A549 (cell line): ENCODE measurements at places on chromosomes 2 and 18. TPM values are rescaled to one million over a fixed set of nuclear protein-coding genes. Genes with fewer than 3 reads are reported as not detected.
A peak's percentile ranks its signal among the peaks of the same experiment; 100 is the strongest.

DNA sequence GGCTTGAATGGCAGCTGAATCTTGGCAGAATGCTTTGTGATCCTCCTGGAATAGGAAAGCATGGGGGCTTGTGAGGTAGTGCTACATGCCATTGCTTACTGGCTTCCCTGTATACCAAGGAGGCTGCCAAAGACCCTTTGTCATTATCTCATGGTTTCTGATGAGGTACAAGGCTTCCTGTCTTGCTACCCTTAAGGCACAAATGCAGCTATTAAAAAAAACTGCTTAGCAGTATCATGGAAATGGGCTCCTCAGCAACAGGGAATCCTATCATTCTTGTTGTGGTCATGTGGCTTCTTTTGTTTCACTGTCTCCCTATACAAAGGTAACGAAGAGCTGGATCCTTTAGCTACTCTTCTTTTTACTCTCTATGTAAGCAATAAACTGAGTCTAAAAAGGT lies 6.6 kb upstream of the KANSL1L start:
- no peak for DNase-seq

DNA sequence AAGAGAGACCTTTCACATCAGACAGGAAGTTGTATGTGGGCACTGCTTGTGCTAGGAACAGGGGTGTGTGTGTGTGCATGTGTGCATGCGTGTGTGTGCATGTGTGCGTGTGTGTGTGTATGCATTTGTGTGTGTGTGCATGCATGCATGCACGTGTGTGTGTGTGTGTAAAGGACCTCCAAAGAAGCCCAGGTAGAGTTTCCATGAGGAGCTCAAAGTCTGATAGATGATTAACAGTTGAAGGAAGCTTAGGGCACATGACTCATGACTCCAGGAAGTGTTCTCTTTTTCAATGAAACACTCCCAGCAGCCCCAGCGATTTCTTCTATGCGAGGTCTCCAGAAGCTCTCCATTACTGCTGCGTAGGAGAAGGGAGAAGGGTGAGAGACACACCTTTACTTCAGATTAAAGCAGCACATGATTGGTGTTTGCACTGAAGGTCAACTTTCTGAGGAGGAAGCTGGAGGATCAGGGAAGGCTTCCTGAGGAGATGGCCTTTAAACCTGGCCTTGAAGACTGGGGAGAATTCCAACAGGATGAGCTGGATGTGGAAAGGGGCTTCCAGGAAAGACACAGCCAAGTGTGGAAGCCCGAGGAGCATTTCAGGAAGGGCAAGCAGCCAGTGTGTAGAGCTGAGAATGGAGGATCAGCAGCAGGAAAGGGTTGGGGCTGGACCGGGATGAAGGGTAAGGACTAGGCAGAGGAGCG lies 77.7 kb downstream of the SMAD4 start:
- DNase-seq: peak; percentile 15

- no peak for DNase-seq
Observed at GRCh38 chr2:181678861-181679543, 1.3 kb downstream of the NEUROD1 start.

DNA sequence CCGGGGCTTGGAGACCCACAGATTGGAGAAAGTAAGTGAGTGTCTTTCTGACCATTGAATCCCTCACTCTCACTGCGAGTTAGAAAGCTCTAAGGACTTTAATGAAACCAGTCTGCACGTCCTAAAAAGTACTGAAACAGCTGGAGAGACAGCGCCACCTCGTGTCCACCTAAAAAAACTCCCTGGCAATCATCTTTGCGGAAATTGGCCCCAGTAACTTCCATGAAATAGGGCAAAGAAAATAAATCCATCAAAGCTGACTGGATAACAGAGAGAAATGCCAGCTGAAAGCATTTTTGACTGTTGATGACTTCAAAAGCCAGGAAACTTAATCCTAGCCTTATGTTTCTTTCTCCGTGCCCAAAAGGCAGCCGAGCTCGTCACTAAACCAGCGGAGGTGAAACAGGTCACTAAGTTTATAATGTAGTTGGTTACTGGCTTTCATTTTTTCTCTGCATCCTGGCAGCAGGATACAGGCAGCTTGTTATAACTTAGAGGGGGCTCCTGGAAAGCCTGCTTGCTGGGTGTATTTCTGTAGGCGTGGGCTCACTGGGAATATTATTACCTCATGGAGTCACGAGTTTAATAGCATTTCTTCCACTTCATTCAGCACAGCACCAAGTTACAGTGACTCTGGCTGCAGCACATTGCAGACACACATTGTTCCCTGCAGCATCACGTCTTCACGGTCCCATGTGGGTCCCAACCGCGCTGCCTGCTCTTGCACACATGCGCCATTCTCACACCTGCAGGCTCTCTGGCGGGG lies 266.5 kb downstream of the HRH4 start:
- DNase-seq: peak; percentile 4

DNA sequence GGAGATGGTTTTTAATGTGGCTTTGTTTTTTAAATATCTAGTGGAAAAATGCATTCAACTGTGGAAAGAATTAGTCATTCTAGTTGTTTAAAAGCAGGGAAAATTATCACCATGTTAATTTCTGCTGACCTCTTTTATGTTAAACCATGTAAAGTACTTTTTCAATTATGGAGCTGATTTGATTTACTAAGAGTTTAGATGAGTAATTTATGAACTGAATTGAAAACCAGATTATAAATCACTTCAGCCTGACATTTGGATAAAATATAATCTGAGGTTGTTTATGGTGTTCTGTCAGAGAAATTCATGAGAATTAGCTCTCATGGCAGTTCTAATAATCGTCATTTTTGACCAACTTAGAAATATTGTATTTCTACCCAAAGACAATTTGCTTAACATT lies 11.6 kb downstream of the ITGA4 start:
- no peak for DNase-seq

DNA sequence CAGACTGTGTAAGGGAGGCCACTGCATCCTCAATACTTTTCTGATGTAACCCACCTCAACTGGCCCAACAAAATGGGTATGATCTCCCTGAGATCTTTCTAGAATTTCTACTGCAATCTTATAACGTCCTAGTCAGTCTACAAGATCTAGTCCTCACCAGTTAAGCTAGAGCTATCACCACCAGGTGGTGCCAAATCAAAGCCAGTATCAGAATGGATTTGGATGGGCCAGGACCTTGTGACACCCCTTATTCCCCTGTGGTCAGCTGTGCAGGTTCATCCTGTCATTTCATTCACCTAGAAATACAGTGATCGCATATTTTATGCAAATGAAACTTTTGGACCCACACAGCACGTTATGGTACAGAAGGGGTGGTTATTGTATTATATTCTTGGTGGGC lies 90.3 kb downstream of the OLA1 start:
- DNase-seq: peak; percentile 75

GRCh38 chr2:98540536-98540935 lies 67.8 kb downstream of the COA5 start:
- DNase-seq: no peak

UPP2 gene
- not detected in 3 replicates for polyA plus RNA-seq

LYG1 gene
- polyA plus RNA-seq: 2.4 to 3.2 TPM (median 2.9 TPM) in 3 replicates

ARHGAP25 gene
- 0.50 to 0.65 TPM (median 0.52 TPM) in 3 replicates for polyA plus RNA-seq

SERPINB2 gene
- not detected in 3 replicates for polyA plus RNA-seq

LYG2 gene
- polyA plus RNA-seq: not detected in 3 replicates

FANCL gene
- polyA plus RNA-seq: 33.8 to 34.4 TPM (median 34.1 TPM) in 3 replicates

CPO gene
- 0.13 to 0.18 TPM (median 0.14 TPM) in 3 replicates for polyA plus RNA-seq

THSD7B gene
- polyA plus RNA-seq: not detected in 3 replicates

MCFD2 gene
- polyA plus RNA-seq: 118 to 125 TPM (median 120 TPM) in 3 replicates

MEP1B gene
- polyA plus RNA-seq: 0.04 TPM in 1 of 3 replicates, not detected in the others

CROCC2 gene
- polyA plus RNA-seq: not detected in 3 replicates

CNDP1 gene
- not detected in 3 replicates for polyA plus RNA-seq
